ENCODE measurements at places on chromosomes 16 and 17.

GRCh38 chr17:73182616-73183310, 10.1 kb upstream of the COG1 start:
- no peak for DNase-seq

- no peak for DNase-seq
These were observed 5.0 kb downstream of the SGCA start for GRCh38 chr17:50170662-50171370.

- no peak for DNase-seq
These were observed 413.1 kb upstream of the MON1B start for GRCh38 chr16:76777721-76778465.

- DNase-seq, result no peak
These were observed 676.7 kb upstream of the SOX9 start for GRCh38 chr17:71444078-71444477.

- DNase-seq, result no peak
These were observed 55.1 kb downstream of the EMP2 start for GRCh38 chr16:10525214-10525825.

DNA sequence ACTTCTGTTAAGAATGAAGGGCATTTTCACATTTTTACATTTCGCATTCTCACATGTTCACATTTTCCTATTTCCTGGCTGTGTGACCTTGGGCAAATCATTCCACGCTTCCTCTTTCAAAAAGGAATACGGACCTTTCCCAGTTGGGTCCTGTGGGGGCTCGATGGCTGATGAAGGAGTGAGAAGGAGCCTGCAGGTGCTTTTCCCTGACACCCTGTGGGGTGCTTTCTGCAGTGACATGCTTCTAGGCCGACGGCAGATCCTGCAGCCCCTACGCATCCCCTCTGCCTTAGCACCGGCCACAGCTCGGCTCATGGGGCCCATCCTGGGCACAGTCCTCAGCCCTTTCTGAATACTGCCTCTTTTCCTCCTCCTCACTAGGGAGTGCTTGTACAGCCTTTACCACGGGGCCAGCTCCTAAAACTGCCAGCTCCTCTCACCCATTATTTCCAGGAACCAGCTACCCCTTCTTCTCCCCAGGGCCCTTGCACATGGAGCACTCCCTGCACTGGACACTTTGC, 91.0 kb downstream of the FOXL1 start:
- no peak for DNase-seq

DNA sequence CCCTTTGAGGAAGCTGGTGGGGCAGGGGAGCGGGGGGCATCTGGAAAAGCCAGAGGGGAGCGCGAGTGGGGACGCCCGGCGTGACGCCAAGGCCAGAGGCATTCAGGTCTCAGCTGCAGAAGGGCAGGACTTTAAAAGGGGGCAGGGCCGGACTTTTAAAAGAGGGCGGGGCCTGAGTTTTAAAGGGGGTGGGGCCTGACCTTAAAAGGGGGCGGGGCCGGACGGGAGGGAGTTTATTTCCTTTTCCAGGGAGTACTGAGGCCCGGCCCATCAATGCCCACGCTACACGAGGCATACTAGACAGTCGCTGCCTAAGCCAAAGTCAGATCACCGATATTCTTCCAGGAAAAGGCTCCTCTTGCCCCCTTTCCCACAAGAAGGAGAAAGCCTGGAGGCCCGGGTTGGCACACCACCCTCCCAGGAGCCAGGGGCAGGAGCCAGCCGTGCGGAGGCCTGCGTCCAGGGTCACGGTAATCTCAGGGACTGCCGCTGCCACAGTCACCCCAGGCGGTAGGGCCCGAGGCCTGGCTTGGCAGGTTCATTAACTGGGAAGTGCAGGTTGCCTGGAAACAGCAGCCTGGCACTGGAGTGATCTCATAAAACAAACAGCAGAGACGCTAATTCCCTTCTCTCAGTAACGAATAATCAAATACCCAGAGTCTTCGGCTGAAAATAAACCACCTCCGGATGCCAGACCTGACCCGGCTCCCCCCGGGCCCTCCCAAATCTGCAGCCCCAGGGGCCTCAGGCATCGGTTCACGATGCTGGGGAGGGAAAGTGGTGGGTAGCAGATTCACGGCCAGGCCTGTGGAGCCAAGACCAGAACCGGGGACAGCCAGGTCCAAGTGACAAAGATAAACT, 90.7 kb downstream of the TIMM22 start:
- no peak for DNase-seq

GRCh38 chr17:32916134-32916533, 11.8 kb upstream of the TMEM98 start:
- DNase-seq, result no peak

- no peak for DNase-seq
These were observed 33.4 kb downstream of the UBE2G1 start for GRCh38 chr17:4333041-4333440.

GRCh38 chr17:39548494-39549225, 59.1 kb downstream of the NEUROD2 start:
- DNase-seq, result no peak
